ENCODE measurements at places on chromosomes 12 and 14.

DNA sequence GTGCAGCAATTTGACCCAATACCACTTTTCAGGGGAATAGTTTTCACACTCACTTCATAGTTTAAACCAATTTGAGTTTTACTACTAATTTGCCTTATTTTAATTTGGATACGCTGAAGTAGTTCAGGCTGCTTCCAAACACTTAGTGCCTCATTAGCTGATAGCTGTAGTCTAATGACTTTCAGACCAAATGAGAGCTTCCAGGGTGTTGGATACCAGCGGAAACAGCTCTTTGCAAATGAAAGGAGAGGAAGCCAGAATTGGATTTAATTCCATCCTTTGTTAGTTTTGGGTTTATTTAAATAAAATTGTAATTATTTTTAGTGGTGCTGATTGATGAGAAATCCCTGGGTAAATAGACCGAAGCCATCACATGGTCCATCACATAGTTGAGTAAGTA is 158.3 kb upstream of the SEL1L start:
- DNase-seq: no peak

DNA sequence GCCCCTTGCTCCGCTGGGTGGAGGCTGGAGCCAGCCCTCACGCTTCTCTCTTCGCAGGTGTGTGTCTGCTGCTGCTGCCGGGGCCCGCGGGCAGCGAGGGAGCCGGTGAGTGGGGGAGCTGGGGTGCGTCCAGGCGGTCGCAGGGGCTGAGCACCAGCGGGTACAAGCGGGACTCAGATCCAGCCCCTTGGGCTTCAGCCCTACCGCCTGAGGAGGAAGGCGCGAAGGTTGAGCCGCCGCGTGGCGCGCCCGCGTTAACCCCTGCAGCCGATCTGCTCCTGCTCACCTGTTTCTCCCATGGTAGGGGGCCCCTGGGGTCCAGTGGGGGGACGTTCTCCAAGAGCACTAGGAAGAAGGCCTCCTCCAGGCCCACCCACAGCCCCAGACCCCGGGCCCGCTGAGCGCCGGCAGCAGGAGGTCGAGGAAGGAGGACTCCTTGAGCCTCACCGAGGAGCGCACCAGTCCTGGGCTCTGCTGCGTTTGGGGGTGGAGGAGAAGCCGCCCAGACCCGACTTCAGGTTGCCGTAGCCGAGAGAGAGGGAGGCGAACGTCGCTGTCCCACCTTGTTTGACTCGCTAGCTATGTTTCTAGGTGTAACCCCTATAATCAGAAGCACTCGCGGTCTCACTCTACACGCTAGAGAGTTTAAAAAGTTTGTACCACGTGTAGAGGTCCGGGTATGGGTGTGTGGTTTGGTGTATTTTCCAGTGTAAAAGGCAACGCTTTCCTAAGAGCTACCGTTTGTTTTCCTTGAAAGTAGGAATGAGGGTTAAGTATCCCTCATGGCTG is 834 bp downstream of the COCH start:
- DNase-seq: no peak

- peak; percentile 30 for DNase-seq
Observed at GRCh38 chr14:71155743-71156142, 248.5 kb downstream of the PCNX1 start.

DNA sequence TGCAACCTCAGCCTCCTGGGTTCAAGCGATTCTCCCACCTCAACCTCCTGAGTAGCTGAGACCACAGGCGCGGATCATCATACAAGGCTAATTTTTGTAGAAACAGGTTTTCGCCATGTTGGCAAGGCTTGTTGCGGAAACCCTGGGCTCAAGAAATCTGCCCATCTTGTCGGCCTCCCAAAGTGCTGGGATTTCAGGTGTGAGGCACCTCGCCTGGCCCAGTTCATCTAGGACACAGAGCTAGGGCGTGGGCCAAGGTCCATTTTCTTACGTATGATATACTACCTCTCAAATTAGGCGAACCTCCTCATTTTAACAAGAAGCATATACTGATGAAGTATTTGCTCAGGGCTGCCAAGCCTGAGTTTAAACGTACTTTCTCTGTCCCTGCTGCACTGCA is 2.1 kb downstream of the RPS29 start:
- no peak for DNase-seq

GRCh38 chr12:19749906-19750574 is 310.7 kb downstream of the AEBP2 start:
- DNase-seq: no peak

DNA sequence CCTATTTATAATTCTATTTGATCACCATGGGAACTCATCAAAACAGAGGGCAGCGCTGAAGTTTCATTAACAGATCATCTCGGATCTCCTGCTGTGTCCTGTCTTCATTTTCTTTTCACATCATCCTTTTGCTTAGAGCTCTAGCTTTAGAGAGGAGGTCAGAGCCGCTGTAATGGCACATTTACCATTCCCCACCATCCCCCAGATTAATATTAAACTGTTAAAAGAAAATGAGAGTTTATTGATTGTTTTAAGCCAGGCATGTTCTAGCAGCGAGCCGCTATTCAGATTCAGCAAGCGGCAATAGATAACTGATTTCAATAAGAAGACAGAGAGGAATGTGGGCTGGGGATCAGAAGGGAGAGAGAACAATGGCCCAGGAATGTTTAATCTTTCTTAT is 308.8 kb downstream of the EGLN3 start:
- DNase-seq: no peak
